ENCODE measurements at places on chromosomes 16 and 17.
A peak's percentile ranks its signal among the peaks of the same experiment; 100 is the strongest.

- DNase-seq = no peak
These were observed 332.5 kb downstream of the GRIN2A start for GRCh38 chr16:9849697-9850245.

GRCh38 chr17:72024457-72024856, 96.4 kb upstream of the SOX9 start:
- no peak for DNase-seq

GRCh38 chr17:55830699-55831471, 80.0 kb downstream of the PCTP start:
- DNase-seq = no peak

DNA sequence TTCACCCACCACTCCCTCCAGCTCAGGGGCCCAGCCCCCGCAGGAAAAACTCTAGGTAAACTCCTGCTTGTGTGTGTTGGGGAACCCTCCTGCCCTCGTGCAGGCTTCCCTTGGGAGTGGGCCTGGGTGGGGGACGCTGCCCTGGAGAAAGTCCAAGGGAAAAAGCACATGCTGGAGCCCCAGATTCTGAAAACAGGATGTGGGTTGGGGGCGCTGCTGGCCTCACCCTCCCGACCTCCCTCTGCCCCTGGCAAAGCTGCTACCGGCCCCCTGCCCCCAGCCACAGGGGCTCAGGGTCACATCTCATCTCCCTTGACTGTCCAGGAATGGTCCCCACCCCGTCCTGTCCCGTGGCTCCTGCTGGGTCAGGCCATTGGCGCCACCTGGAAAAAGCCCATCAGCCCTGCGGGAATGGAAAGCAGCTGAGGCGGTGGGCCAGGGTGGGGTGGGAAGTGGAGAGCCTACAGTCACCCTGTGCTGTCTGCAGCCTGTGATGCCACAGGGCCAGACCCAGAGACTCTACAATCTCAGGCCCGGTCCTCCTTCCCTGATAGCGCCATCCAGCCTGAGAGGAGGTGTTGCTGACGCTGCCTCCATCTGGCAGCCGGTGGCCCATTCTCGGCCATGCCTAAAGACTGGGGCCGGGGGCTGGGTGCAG, 2.5 kb upstream of the GJD3 start:
- no peak for DNase-seq

- no peak for DNase-seq
These were observed 772 bp upstream of the SAMD14 start for GRCh38 chr17:50130559-50131305.

- no peak for DNase-seq
These were observed 64.1 kb downstream of the SLC5A11 start for GRCh38 chr16:24909856-24910255.

- DNase-seq = no peak
These were observed 75.6 kb downstream of the SPECC1 start for GRCh38 chr17:20084621-20085282.

GRCh38 chr17:45200701-45201100, 21.0 kb upstream of the FMNL1 start:
- no peak for DNase-seq

DNA sequence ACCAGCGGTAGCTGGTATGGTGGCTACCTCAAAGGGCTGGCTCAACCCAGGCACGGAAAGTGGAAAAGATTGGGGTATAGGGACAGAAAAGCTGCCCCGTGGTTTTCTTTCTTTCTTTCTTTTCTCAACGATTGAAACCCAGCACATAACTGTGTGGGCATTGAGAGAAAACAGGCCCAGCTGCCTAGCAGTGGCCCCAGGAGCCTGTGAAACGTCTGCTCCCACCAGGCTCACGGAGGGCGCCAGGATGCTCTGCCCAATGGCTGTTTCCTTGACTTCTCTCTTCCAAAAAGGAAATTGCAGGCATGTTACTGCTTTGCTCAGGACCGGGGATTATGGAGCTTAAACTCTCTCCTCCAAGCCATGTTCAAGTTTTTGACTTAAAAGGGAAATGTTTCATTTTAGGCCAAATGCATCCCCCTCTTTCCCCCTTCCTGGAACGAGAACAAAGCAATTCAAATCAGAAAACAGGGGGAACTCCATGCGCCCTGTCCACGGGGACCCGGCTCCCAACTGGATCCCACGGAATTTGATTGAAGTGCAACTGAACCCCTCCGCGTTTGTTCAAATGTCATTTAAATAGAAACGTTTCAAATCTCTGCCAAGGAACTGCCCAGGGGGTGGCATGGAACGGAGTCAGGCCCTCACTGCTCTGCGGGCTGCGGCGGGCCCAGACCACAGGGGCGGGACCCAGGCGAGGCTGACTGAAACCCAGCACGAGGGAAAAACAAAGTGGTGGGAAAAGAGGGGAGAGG, 133.5 kb downstream of the RGS9 start:
- DNase-seq = no peak

DNA sequence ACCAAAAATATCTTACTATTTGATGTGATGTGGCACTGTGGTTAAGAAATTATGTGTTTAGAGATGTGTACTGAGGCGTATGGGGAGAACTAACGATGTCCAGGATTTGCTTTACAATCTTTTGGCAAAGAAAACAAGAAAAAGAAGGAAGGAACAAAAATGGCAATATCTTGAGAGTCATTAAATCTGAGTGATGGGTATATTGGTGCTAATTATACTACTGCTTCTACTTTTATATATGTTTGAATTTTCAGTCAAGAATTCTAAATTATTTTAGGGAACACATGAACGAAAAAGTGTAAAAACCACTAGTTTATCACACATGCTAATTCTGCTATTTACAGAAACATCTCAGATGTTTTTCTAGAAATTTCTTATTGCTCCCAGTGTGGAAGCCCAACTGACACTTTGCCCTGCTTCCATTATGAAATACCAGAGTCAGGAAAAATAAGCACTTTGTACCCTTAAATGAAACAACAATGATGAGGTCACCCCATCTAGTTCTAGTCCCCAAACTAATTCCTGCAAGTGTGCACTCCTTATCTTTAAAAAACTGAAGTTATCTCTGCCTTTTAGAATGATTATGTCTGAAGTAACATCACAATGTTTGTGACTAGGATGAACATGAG, 18.8 kb downstream of the TAT start:
- no peak for DNase-seq

- DNase-seq = no peak
These were observed 27.7 kb upstream of the ERCC4 start for GRCh38 chr16:13892301-13892700.

- DNase-seq = no peak
These were observed 27.9 kb upstream of the C16orf95 start for GRCh38 chr16:87344931-87345631.

DNA sequence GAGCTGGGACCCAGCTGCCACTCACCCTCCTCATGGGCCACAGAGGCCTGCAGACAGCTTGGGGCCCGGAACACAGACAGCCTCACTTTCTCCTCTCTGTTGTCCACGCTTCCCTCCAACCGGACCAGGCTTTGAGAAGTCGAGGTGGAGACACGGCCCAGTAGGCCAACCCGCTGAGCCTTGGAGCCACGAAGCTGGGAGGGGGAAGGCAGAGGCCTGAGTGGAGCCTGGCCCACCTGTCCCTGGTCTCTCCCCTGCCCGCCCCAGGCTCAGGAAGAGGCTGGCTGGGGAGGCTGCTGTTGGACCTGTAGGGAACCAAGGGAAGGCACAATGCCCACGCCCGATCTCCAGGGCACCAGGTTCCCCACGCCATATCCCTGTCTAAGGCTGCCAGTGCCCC, 48.1 kb downstream of the RMI2 start:
- DNase-seq = no peak

- DNase-seq = peak; percentile 53
These were observed at the start of gene PFN1 for GRCh38 chr17:4948166-4948930. TSS of gene PFN1 (minus strand) at chr17:4948530. CDS start at chr17:4948394, 136 bp downstream.

DNA sequence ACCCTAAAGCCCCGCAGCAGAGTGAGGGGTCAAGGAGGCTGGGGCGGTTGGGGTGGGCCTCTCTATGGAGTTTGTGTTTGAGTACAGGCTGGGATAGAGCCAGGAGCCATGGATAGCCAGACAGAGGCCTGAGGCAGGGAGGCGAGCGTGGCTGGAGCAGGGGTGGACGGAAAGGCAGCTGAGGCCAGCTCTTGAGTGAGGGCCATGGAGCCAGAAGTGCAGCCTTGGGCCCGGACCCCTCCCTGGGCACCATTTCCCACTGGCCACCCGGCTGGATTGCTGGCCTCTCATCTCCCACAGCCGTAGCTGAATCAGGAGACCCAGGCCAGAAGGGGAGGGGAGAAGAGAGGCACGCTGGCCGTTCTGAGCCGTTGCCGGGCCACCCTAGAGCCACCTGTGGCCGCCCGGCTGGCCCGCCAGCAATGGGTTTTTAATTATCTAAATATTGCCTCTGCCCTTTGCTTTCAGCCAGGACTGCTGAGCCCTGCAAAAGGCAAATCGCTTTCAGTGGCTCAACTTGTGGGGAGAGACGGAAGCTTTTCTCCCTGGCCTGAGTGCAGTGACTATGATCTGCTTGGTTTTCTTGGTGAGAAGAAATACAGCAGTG, 75.2 kb upstream of the GSE1 start:
- DNase-seq = no peak

DNA sequence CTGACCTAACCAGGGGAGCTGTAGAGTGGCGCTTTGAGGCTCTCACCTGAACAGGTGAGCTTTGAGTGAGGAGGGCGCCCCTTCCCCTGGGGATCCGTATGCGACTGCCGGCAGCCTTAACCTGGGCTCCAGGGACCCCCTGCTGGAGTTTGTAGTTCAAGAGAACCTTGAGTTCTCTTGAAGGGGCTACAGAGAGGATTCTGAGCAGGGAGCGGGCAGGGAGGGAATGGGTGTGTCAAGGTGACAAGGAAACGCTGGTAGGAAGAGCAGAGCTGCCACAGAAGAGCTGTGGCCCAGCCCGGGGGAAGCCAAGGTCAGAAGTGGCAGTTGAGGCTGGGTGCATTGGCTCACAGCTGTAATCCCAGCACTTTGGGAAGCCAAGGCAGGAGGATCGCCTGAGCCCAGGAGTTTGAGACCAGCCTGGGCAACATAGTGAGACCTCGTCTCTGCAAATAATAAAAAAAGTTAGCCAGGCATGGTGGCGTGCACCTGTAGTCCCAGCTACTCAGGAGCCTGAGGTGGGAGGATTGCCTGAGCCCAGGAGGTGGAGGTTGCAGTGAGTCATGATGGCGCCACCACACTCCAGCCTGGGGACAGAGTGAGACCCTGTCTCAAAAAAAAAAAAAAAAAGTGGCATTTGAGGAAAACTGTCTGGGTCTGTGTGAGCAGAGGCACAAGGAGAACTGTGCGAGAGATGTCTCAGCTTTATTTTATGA, 1.2 kb downstream of the LLGL2 start:
- no peak for DNase-seq

- no peak for DNase-seq
These were observed 29.3 kb downstream of the HIC1 start for GRCh38 chr17:2084036-2084765.

GRCh38 chr17:76497979-76498875, 3.0 kb downstream of the RHBDF2 start:
- DNase-seq = peak; percentile 53

- no peak for DNase-seq
These were observed 1.0 kb upstream of the RRAD start for GRCh38 chr16:66926171-66926947.

GRCh38 chr16:50887500-50888298, 145.8 kb downstream of the CYLD start:
- DNase-seq = no peak

GRCh38 chr16:87834668-87835473, 34.4 kb downstream of the SLC7A5 start:
- DNase-seq = no peak

DNA sequence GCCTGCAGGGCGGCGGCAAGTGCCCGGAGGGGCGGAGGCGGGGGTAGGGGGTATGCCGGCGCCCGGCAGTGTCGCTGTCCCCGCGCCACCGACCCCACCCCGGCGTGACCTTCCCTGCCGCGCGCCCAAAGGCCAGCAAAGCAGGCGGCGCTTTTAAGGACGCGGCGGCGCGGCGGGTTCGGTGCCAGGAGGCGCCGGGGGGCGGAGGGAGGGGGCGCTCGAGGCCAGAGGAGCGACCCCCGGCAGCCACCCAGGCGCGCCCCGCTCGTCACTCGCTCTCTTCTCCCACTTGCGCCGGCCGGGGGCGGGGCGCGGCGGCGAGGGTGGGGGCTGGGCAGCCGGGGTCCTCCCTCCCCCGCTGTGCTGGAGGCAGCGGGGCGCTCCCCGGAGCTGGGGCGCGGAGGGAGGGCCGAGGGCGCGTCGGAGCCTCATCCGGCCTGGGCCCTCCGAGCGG, 8.6 kb upstream of the BAHCC1 start:
- DNase-seq = no peak

DNA sequence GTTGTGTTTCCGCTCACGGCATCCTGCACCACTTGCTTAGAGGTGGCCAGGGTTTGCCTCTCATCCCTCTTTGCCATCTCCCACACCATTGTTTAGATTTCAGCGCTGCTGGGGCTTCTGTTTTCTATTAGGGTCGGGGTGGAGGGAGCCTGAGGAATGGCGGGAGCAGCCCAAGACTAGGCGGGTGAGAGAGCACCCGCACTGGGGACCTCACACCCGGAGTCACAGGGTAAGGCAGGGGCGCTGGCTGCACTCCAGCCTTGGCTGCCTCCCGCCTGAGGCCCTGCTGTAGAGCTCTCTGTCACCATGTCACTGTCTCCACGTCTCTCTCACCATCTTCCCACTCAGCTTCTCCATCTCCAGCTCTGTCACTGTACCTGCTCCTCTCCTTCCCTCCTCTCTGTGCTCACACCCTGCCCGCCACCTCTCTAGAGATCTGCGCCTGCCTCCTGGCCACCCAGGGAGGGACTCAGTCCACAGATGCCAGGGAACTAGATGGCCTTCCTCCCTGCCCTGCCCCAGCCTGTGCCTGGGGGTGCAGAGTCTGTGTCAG, 32.8 kb upstream of the ABCC3 start:
- DNase-seq = no peak

DNA sequence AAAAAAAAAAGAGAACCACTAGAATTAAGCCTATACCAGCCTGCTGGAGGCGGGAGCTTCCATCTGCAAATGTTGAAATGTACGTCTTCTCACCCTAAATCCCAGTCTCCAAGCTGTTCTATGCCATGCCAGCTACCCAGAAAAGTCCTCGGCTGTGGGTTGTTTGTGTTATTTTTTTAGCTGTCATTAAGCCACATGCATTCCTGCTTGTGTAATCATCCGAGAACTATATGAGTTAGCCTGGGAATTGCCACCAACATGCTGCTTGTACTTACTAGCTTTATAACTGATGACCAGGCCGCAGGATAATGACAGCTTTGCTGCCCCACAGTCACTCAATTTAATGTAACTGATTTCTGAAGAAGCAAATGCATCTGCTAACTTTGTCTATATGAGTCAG, 313.9 kb upstream of the SALL1 start:
- DNase-seq = no peak

GRCh38 chr16:9114112-9114511, 22.7 kb downstream of the HAPSTR1 start:
- DNase-seq = no peak

DNA sequence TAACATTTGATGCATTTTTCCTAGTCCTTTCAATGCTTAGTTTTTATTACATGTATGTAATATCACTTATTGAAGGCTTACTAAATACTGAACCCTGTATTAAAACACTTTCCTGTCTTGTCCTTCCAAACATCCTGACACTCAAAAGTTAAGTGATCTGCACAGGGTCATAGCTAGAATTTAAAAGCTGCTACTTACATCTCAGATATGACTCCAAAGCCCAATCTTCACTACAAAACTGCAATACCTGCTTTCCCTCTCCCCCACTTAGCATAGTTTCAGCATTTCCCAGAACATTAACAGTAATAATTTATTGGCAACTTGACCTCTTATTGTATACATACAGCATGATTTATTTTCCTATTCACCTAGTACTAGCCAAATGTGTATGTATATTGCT, 4.3 kb upstream of the TRIM37 start:
- no peak for DNase-seq

GRCh38 chr17:34203018-34203638, 52.0 kb upstream of the CCL2 start:
- no peak for DNase-seq

- DNase-seq = no peak
These were observed 105.5 kb downstream of the SPAG9 start for GRCh38 chr17:51015145-51015558.
